SHP77 treated with DMSO at 0.1 percent for 48 hours (cell line): ENCODE measurements at places on chromosomes 6 and 20.

GRCh38 chr20:41050361-41051008, 21.9 kb downstream of the TOP1 start:
- DNase-seq: no peak

- DNase-seq: no peak
Measured at GRCh38 chr6:152696522-152696921, 1.2 kb upstream of the MYCT1 start.

- no peak for DNase-seq
Measured at GRCh38 chr6:34366639-34366921, 25.9 kb downstream of the NUDT3 start.

DNA sequence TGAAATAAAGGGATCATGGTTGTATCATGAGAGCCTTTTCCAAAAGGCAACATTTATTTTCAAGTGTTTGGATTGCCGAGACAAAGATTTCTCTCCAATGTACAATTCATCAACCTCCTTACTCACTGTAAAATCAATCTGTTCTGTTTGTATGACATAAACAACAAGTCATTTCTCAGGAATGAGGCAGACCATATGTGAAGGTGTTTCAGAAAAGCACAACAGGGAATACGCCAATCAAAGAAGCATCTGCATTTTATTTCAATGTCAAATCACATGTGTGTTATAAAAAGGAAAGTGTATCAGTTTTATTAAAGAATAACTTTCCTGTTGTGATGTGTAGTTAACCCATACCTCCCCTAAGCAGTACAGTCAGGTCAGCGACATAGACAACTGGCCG, 653.7 kb downstream of the TFAP2A start:
- DNase-seq: no peak

- DNase-seq: no peak
Measured at GRCh38 chr6:140871911-140872310, 1260.8 kb upstream of the GJE1 start.
